ENCODE measurements at places on chromosomes 6 and 20. TPM values are rescaled to one million over a fixed set of nuclear protein-coding genes. Genes with fewer than 3 reads are reported as not detected.

DNA sequence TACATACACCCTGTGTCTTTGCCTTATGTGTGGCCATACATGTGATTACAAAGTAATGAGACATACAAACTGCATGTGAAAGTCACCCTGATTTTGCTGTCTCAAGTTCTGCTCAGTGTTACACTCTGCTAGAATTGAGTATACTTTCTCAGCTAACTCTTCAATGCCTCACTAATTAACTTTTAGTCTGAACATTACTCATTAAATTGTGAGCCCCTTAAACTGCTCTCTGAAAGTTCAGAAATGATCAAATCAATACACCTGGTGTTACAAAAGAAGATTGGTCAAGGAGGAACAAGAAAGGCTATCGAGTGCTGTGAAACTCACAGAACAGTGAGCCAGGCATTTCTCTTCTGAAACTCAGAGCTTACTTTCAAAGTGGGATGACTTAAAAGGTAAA is 71.3 kb downstream of the MKKS start:
- no peaks in the 10 kb centered on the region for H3K27me3 ChIP-seq
- H3K4me3 ChIP-seq = no peak overlapping the region
- no peaks in the 10 kb centered on the region for H3K36me3 ChIP-seq
- DNase-seq = no peak
- H3K4me1 ChIP-seq = peaks cover 9% of the 10 kb centered on the region
- no peak overlapping the region for H3K27ac ChIP-seq

Gene BFSP1
- polyA plus RNA-seq = 0.12 TPM

GRCh38 chr20:4836935-4837334 is 115.2 kb downstream of the PRND start:
- no peak overlapping the region for H3K4me3 ChIP-seq
- no peaks in the 10 kb centered on the region for H3K36me3 ChIP-seq
- H3K27me3 ChIP-seq = no peaks in the 10 kb centered on the region
- no peak for DNase-seq
- no peak overlapping the region for H3K27ac ChIP-seq

DNA sequence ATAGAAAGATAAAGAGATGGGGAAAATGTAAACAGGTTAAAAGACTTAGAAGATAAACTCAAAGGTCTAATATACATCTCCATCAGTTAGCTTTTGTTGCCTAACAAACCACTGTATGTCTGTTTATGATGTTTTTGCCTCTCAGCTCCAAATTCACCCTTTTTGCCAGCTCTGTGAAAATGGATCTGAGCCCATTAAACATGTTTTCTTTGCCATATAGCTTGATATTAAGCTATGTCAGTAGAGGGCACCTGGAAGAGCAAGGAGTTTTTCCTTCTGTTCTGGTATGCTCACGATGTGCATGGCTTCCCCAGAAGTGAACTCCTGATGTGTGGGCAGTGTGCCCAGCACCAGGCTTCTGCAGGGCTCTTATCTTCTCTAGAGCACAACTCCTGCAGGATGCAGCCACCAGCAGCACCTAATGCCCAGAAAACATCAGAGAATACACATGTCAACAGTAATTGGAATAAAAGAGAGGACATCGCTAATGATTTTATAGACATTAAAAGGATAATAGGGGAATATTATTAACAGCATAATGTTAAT is 14.6 kb upstream of the SNX9 start:
- H3K36me3 ChIP-seq = no peaks in the 10 kb centered on the region
- H3K4me3 ChIP-seq = no peak overlapping the region
- no peaks in the 10 kb centered on the region for H3K27me3 ChIP-seq
- no peak overlapping the region for H3K27ac ChIP-seq

DNA sequence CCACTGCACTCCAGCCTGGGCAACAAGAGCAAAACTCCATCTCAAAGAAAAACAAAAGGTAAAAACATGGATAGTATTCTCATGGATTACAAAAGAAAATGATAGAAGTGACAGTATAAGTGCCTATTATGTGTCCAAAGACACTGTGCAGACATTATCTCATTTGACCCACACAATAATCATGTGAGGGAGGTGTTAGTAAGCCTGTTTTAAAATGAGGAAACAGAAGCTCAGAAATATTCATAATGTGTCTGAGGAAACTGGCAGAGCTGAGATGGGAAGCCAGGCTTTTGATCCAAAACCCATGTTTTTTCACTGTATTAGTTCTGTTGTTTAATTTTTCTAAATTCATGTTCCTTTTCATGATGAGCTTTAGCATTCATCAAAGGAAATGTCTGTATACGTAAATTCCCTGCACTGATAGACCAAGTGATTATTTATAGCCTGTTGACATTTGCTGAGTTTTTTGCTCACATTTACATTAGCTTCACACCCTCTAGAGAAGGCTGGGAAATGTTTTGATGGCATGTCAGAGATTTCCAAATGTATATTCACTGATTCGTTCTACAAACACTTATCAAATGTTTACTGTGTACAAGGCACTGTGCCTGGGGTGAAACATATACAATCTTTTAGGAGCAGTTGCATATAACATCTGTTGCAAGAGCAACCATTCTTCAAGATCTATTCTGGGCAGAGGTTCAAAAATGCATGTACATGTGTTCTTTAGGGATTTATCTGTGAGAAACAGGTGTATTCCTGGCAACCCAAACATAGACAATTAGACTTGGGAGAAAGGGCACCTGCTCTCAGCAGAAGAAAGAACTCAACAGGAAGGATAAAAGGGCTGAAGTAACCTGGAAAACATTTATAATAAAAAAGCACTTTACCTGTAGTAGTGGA is 331.5 kb downstream of the SAMD5 start:
- no peak for DNase-seq
- H3K27ac ChIP-seq = no peak overlapping the region
- H3K27me3 ChIP-seq = no peaks in the 10 kb centered on the region
- H3K4me3 ChIP-seq = no peak overlapping the region
- no peaks in the 10 kb centered on the region for H3K4me1 ChIP-seq
- H3K36me3 ChIP-seq = no peaks in the 10 kb centered on the region

Gene SLC13A3
- polyA plus RNA-seq = 9.4 TPM

All from hepatocyte (in vitro differentiated cells).